Stimulated activated CD4-positive, alpha-beta T cell treated with anti-CD3 and anti-CD28 coated beads, TNF-alpha, amount 100 ng/mL, for 48 hours (primary cell): ENCODE measurements at places on chromosomes 1 and 21.

GRCh38 chr1:185853739-185854138, 119.5 kb downstream of the HMCN1 start:
- DNase-seq = no peak

DNA sequence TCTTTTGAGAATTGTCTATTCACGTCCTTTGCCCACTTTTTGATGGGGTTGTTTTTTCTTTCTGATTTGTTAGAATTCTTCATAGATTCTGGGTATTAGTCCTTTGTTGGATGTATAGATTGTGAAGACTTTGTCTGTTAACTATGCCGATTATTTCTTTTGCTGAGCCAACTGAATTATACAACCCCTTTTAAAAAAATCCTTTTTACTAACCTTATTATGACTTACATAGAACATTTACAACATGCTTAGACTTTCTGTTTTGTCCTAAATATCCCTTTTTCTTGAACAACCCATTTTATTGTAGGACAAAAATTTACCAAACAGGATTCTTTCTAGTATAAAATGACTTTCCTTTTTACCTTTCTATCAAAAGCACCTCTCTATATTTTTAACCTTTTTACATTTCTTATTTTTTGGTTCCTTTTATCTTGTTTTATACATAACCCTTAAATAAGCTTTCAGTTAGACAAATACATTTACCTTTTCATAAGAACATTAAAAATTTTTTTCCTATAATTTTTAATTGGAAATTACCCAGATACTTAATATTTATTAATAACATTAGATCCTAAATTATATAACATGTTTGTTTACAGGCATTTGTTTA, 70.4 kb upstream of the TTLL7 start:
- DNase-seq = no peak

DNA sequence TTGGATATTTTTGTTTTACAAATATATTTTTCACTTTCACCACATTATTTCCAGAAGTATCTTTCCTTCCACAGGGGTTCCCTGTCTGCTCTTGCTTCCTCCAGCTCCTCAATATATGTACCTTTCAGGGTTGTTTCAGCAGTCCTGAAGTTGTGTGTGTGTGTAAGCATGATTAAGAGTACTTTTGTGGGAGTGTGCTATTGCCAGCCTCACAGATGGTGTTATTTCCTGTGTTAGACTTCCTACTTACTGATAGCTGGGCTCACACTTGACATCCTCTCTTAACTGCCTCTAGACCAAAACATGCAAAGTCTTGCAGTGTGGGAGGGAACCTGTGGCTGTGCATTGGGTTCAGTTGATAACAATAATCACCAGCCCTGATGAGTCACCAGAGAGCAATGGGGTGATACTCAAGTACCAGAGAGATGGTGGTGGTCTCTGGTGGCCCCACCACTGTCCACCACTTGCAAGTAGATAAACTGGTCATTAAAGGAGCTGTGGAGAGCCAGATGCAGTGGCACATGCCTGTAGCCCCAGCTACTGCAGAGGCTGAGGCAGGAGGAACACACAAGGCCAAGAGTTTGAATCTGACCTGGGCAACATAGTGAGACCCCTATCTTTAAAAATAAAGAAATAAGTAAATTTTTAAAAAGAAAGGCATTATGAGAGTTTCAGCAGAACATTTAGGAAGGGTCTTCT, 126.7 kb downstream of the NR5A2 start:
- peak; percentile 20 for DNase-seq

DNA sequence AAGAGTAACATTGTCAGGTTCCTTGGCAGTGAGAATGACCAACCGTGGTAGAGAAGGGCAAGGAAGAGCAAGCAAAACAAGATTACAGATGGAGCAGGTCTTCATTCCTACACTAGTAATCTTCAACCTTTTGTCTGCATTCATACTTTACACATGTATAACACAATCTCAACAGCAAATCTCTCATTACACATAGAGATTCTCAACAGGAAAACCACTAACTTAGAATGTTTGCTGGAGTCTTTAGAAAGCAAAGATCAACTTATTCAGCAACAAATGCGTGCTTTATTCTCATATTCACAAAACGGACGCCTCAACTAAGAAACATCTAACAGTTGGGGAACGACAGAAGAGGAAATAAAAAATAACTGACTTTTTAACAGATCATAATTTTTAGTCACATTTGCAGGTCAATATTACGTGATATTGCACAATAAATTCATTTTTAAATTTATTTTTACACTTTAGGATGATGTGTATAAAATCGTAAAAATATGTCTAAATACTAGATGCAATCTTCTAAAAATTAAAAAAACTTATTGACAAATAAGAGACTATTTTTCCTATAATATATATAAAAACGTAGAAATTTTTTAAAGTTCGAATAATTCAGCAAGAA, 82.9 kb downstream of the ARID4B start:
- DNase-seq = no peak

DNA sequence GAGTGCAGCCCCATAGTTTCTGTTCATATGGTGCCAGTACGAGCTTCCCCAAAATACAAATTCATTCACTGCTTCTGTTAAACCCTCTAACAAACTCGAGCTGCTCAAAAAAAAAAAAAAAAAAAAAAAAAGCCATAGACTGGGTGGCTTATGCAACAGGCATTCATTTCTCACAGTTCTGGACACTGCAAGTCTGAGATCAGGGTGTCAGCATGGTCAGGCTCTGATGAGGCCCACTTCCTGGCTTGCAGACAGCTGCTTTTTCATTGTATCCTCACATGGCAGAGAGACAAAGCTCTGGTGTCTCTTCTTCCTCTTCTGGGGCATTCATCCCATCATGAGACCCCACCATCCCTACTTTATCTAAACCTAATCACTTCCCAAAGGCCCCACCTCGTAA, 121.6 kb downstream of the PTBP2 start:
- DNase-seq = no peak

GRCh38 chr1:53574621-53575020, 115.4 kb downstream of the DMRTB1 start:
- no peak for DNase-seq

GRCh38 chr1:32142446-32143301, 34.8 kb downstream of the KPNA6 start:
- no peak for DNase-seq

DNA sequence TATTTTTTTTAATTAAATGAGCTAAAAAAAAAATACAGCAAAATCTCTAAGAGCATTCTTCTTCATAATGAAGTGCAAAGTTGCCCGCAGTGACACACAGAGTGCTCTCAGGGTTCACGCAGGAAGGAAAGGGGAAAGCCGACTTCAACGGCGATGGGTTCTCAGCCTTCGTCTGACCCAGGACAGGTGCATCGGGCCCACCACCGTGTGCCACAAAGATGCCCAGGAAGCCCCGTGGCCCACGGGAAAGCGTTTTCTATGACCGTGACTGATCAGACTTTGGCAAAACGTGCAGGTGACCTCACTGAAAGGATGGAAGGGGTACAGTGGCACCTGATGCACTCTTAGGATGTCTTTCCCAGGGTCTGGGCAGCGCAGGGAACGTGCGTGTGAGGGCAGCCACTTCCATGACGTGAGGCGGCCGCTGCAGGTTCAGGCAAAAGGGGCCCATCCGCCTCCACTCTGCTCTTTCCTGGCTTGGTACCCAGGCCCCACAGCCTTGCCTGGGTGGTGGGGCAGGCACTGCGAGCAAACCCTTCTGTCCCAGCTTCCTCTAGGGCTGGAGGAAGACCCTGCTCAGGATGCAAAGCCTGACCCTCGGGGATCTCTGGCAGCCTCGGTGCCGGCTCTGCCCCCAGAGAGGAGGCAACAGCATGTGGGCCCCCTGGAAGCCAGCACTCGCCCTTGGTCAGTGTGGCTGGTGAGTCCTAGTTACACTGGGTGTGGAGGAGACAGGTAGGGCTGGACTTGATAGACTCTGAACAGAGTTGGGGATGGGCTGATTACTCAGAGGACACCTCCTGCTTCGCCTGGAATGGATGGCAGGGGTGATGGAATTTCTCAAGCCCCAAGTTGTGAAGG, 8.3 kb downstream of the LRRC47 start:
- no peak for DNase-seq

DNA sequence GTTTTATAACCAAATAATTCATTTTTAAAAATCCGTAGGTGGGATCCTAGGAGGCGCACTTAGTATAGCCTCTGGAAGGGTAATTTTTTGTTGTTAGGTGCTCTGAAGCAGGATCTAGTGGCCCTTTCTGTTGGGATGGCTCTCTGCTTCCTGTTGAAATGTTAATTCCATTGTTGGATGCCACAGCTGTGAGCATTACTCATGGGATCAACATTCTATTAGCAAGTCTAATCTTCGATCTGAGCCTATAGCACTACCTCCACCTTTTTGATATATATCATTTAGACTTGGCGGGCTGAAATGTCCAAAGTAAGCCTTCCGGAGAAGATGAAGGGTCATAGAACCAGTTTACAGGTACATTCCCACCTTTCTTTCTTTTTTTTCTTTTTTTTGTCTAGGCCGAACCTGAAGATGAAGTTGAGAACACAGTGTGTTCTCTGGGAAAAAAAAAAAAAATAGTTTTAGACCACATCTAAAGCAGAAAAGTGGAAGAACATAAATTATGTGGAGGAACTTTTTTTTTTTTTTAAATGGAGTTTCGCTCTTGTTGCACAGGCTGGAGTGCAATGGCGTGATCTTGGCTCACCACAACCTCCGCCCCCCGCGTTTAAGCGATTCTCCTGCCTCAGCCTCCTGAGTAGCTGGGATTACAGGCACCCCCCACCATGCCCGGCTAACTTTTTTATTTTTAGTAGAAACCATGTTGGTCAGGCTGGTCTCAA, 1.4 kb downstream of the CXADR start:
- no peak for DNase-seq

GRCh38 chr1:64135462-64136223, 67.8 kb upstream of the UBE2U start:
- DNase-seq = no peak

DNA sequence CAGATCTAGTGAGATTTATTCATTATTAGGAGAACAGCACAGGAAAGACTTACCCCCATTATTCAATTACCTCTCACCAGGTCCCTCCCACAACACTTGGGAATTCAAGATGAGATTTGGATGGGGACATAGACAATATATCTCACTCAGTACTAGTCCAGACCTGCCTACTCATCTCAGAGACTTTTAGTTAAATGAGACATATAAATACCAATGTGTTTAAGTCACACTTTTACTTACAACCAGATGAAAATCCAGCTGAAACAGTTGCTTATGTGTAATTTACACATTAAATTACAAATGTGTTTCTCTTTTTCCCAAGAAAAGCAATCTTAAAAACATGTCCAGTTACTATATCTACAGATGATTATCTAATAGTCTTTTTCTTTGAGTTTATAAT, 1145.6 kb downstream of the KCNT2 start:
- DNase-seq = no peak

DNA sequence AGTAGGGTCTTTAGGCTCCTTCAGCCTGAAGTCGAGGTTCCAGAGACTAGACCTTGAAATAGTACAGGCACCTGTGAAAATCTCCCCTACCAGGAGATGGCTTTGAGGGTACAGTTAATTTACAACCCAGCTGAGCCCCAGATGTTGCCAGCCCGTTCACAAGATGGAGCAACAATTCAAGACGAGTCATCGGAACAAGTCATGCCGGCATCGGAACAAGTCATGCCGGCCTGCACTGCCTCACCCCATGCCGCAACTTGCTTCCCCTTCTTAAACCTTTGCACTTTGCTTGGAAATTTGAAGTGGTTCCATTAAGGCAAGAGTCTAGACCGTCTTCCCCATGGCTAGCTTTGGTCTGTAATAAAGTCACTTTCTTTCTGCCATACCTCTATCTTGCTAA, 16.0 kb downstream of the HHAT start:
- no peak for DNase-seq

- no peak for DNase-seq
These were observed 37.5 kb downstream of the RCSD1 start for GRCh38 chr1:167667536-167667935.

DNA sequence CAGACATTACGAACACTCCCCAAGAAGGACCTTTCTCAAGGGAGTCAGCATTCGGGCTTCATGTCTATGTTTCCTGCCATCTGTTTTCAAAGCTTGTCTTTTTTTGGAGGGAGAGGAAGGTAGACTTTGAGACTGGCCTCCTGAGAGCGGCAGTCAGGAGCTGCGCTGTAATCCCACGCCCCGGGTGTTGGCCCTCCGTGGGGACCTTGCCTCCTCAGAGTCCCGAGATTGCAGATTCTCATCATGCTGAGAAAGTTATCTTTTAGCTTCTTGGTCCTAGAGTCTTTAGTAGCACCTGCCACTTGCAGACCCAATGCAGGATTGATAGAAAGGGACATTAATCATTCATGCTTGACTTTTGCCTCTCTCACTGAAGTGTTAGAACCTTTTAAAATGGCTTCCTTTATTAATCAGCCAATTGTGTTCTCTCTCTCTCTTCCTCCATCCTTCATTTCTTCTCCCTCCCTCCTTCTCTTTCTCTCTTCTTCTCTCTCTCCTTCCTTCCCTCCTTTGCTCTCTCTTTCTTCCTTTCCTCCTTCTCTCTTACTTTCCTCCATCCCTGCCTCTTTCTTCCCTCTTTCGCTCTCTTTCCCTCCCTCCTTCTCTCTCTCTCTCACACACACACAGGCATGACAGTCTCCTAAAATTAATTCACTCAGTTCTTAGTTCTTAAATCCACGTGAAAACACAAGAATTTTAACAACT, 25.2 kb upstream of the GNPAT start:
- DNase-seq = no peak

DNA sequence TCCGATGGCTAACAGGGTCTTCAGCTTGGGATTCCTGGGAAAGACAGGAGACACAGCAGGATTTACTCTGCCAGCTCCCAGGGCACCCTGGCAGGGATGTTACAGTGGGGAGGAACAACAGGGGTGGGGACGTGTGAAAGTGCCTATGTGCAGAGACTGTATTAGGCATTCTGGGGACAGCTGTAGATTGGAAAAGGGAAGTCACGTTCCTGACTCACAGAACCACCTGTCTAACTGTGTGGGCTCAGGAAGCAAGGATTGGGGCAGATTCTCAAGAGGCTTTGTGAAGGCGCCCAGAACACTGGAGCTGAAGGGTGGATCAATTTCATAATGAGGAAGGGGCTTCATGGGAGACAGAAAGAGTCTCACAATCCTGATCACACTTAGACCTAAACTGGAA, 4.4 kb downstream of the CHIT1 start:
- DNase-seq = no peak

DNA sequence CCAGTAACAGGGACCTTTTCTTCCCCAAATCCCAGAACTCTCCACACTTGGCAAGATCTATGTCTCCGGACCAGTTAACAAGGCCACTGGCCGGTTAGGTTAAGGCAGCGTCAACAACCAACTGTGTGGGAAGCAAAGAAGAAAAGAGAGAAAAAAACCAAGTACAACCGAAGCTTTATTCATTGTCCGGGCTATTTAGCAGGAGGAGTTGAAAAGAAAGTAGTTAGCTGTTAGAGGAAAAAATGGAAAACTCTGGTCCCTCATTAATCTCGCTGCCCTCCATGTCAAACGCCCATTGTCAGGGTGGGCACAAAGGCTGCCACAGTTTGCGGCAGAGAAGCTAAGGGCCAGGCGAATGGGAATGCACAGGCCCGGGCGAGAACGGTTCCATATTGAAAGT, 49.3 kb upstream of the GRIK3 start:
- no peak for DNase-seq

GRCh38 chr1:78277253-78277652, 213.5 kb upstream of the PTGFR start:
- no peak for DNase-seq
